ENCODE measurements at places on chromosomes 2 and 18.

GRCh38 chr2:180413336-180413735 is 406.2 kb upstream of the CWC22 start:
- no peaks in the 10 kb centered on the region for H3K36me3 ChIP-seq
- no peaks in the 10 kb centered on the region for H3K4me1 ChIP-seq
- no peak for DNase-seq
- no peaks in the 10 kb centered on the region for H3K27me3 ChIP-seq
- no peak overlapping the region for H3K27ac ChIP-seq

DNA sequence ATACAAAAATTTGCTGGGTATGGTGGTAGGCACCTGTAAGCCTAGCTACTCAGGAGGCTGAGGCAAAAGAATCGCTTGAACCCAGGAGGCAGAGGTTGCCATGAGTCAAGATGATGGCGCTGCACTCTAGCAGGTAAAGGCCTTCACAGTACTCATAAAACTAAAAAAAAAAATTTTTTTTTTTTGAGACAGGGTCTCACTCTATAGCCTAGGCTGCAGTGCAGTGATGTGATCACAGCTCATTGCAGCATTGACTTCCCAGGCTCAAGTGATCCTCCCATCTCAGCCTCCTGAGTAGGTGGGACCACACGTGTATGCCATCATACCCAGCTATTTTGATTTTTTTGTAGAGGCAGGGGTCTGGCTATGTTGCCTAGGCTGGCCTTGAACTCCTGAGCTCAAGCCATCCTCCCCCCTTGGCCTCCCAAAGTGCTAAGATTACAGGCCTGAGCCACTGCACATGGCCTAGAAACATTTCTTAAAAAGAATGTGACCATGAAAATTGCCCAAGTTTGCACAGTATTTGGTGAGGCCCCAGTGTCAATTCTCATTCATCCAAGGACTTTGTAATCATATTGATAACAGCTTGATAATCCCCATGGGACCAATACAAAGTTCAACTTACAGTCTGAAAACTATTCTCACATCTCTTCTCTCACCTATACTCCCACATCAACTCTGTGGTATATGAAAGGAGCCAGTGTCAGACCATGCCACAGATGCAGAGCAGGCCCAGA is 64.2 kb upstream of the MYCN start:
- H3K4me3 ChIP-seq = no peak overlapping the region
- H3K4me1 ChIP-seq = no peaks in the 10 kb centered on the region
- DNase-seq = no peak

- no peaks in the 10 kb centered on the region for H3K4me1 ChIP-seq
- no peak overlapping the region for H3K4me3 ChIP-seq
- no peak for DNase-seq
- no peak overlapping the region for H3K27ac ChIP-seq
Observed at GRCh38 chr18:60329131-60329530, 43.4 kb downstream of the MC4R start.

- H3K36me3 ChIP-seq = no peaks in the 10 kb centered on the region
- no peaks in the 10 kb centered on the region for H3K27me3 ChIP-seq
- no peak for DNase-seq
- H3K27ac ChIP-seq = no peak overlapping the region
- H3K4me1 ChIP-seq = no peaks in the 10 kb centered on the region
- no peak overlapping the region for H3K4me3 ChIP-seq
Observed at GRCh38 chr2:187362151-187362550, 85.9 kb downstream of the CALCRL start.

- H3K27ac ChIP-seq = no peak overlapping the region
- no peaks in the 10 kb centered on the region for H3K27me3 ChIP-seq
- no peaks in the 10 kb centered on the region for H3K4me1 ChIP-seq
- H3K4me3 ChIP-seq = no peak overlapping the region
- H3K36me3 ChIP-seq = no peaks in the 10 kb centered on the region
- DNase-seq = no peak
Observed at GRCh38 chr2:153891051-153891450, 19.3 kb downstream of the GALNT13 start.

GRCh38 chr2:191315365-191315752 is 70.2 kb downstream of the MYO1B start:
- no peaks in the 10 kb centered on the region for H3K27me3 ChIP-seq
- DNase-seq = no peak
- H3K4me3 ChIP-seq = no peak overlapping the region
- H3K4me1 ChIP-seq = no peaks in the 10 kb centered on the region

DNA sequence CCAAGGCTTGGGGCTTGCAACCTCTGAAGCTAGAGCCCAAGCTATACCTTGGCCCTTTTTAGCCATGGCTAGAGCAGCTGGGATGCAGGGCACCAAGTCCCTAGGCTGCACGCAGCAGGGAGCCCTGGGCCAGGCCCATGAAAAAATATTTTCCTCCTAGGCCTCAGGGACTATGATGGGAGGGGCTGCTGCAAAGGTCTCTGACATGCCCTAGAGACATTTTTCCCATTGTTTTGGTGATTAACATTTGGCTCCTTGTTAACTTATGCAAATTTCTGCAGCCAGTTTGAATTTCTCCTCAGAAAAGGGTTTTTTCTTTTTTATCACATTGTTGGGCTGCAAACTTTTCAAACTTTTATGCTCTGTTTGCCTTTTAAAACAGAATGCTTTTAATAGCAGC is 56.9 kb upstream of the LHCGR start:
- no peaks in the 10 kb centered on the region for H3K4me1 ChIP-seq
- no peak overlapping the region for H3K4me3 ChIP-seq
- DNase-seq = no peak

DNA sequence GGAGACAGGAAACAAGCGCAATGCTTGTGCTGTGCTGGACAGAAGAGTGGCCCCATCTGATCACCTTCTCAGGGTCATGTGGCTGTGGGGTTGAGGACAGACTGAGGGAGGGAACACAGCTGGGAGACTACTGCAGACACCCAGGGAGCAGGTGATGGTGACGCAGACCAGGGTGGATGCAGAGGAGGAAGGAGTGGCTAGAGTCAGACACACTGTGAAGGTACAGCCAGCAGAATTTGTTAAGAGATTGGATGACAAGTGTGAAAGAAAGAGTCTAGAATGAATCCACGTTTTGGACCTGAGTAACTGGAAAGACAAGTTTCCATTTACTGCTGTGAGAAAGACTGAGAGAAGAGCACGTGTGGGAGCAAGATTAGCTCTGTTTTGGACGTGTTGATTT is 15.9 kb upstream of the POMC start:
- H3K27ac ChIP-seq = no peak overlapping the region
- H3K4me1 ChIP-seq = no peaks in the 10 kb centered on the region
- DNase-seq = no peak
- H3K27me3 ChIP-seq = no peaks in the 10 kb centered on the region
- H3K4me3 ChIP-seq = no peak overlapping the region

DNA sequence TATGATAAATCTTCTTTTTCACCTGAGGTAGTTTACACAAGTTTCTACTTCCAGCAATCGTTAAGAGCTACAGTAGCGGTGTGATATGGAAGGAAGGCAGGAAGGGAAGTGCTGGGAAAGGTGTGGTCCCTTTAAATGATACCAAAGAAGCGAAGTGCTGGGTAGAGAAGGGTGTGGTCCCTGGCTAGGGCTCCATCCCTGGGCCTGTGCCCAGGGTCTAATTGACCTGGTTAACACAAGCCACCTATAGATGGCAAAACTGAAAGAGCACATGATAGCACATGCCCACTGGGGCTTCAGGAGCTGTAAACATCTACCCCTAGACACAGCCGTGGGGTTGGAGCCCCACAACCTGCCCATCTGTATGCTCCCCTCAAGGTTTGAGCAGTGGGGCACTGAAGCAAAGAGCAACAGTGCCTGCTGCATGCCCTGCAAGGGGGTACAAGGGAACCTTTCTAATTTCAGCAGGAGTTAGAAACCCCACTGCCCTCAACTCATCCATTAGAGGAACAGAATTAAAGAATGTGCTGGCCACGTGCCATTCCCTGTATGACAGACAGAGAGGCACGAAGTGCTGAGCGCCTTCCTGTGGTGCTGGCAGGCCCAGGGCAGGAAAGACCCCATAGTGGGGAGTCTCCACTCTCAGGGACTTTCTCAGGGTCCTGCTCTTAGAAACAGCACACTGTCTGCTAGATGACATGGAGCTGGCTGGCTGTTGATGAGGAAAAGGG is 153.1 kb upstream of the LMAN1 start:
- no peaks in the 10 kb centered on the region for H3K4me1 ChIP-seq
- DNase-seq = no peak
- no peak overlapping the region for H3K4me3 ChIP-seq
- H3K36me3 ChIP-seq = no peaks in the 10 kb centered on the region
- H3K27ac ChIP-seq = no peak overlapping the region

DNA sequence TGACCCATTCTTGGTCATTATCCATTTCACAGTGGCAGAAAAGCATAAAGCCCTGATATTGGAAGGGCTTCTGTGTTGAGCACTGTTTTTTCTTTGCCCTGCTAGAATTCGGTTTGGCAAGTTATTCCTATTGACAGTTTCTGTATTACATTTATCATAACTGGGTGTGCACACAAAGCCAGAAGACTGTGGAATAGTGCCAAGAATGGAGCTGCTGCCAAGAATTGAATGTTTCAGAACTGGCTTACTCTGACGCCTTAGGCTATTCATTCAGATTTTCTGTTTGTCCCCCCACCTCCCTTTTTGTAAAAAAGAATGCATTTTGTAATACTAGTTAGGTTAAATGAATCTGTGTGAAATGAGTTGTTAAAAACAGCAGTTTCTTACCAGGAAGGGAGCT is 12.7 kb downstream of the KDM3A start:
- peaks cover 89% of the 10 kb centered on the region for H3K36me3 ChIP-seq
- DNase-seq = no peak
- H3K4me3 ChIP-seq = no peak overlapping the region
- no peaks in the 10 kb centered on the region for H3K4me1 ChIP-seq
- no peak overlapping the region for H3K27ac ChIP-seq
- H3K27me3 ChIP-seq = no peaks in the 10 kb centered on the region

Measured in natural killer cell (primary cell).